ENCODE measurements at places on chromosomes 12 and 14.

GRCh38 chr14:57583396-57583795 is 89.7 kb upstream of the CCDC198 start:
- DNase-seq, result no peak

GRCh38 chr12:68246350-68246749 is 7.1 kb downstream of the IL22 start:
- DNase-seq, result no peak

DNA sequence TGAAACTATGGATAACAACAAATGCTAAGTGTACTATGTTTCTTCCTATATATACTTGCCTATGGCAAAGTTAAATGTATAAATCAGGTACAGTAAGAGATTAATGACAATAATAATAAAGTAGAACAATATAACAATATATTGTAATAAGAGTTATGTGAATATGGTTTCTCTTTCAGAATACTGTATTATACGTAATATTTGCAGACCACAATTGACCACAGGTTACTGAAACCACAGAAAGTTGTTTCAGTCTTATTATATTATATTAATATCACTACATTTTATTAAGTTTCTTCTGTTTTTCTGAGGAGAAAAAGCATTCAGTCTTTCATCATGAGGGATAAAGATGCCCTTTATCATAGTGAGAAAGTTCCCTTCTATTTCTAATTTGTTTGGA is 131.2 kb downstream of the EML1 start:
- DNase-seq, result no peak

- DNase-seq, result peak; percentile 21
Measured at GRCh38 chr14:73842201-73842600, 9.4 kb upstream of the PTGR2 start.

- DNase-seq, result no peak
Measured at GRCh38 chr12:123238330-123238682, 5.1 kb downstream of the MTRFR start.

GRCh38 chr14:58907803-58908202 is 270.0 kb downstream of the DACT1 start:
- no peak for DNase-seq

DNA sequence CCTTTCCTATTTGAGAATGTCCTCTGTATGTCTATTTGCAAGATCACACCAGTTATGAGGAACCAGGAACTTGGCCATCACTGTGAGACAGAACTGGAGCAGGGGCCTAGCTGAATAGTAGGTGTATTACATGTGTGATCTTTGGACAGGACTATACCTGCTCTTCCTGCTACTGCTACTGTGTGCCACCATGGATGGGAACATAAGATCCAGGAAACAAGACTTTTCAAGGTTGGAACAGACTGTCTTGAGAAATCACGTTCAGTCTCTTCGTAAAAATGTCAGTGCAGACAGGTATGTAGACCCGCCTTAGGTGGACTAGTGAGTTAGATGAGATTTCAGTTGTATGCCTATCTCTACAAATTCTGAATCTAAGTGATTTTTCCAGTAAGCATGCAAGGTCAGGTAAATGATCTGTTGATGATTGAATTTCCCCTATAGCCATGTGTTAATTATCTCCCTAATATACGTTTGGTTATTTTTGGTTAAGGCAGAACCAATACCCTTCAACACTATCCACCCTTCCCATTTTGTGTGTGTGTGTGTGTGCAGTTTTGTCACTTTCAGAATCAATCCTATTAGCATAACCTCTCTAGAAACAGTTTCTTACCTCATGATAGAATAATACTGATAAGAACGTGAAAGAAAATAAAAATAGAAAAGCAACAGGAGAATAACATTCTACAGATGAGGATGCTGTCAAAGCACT is 7.1 kb downstream of the A2M start:
- no peak for DNase-seq

- DNase-seq, result peak; percentile 57
Measured at GRCh38 chr12:64273527-64274403, 51.7 kb upstream of the KICS2 start.

- DNase-seq, result no peak
Measured at GRCh38 chr12:82461393-82461792, 103.1 kb downstream of the METTL25 start.

- no peak for DNase-seq
Measured at GRCh38 chr14:67680941-67681340, 6.5 kb upstream of the VTI1B start.

DNA sequence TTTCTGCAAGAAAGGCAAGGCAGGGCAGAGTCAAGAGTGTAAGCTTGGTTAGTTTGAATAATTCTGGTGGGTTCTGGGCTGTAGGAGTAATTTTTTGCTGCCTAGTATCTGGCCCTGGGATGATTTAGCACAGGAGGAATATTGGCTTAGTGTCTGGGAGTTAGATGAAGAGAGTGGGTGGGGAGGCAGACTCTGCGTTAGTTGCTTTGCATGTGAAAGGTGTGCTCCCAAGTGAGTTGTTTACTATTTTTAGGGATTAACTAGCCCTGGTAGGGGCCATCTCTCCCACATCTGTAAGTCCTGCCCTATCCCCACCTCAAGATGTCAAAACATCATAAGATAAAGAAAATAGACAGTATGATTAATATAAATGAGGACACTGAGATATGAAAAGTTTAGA is 249.7 kb downstream of the LRIG3 start:
- no peak for DNase-seq

DNA sequence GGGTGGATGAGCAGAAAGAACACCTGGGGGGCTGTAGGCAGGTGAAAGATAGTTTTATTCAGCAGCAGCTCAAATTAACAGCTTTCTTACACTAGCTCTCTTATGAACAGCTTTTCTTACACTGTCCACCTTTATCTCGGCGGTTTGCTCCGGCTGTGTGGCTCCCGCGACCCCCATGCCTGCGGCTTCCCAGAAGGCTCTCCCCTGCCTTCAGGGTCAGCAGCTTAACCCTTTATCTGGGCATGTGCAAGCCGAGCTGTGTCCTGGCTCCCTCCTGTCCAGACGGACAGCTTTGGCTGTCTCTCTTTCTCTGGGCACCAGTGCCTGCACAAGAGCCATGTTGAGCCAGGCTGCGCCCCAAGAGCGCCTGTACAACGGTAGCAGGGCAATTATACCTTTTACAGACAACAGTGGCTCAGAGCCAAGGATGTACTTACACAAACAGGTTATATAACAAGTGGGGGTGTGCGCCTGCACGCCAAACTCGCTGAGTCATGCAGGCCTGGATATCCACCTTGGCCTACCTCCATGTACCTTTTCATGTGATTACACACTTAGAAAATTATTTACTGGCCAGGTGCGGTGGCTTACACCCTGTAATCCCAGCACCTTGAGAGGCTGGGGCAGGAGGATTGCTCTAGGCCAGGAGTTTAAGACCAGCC is 28.5 kb upstream of the KLHL42 start:
- no peak for DNase-seq

GRCh38 chr14:67710209-67710608 is 8.5 kb downstream of the RDH12 start:
- DNase-seq, result no peak

- no peak for DNase-seq
Measured at GRCh38 chr12:105218434-105218833, 17.5 kb downstream of the APPL2 start.

DNA sequence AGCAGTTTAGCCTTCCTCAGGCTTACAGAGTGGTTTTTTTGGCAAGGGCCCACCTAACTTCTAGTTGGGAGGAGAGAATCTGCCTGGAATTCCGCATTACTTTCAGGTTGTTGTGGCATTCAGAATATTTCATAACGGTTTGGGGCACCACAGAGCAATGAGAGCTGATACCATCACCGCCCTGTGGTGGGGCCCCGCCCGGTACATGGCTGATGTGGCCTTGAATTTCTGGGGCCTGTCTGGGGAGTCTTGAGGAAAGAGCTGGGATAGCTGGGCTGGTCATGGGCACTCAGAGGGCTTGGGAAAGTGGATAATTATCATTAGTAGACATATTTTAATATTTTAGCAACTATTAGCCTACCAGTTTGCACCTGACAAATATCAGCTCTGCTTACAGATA is 4.2 kb downstream of the TESPA1 start:
- DNase-seq, result no peak
